Right cardiac atrium (tissue), 5 donors: ENCODE measurements at places on chromosomes 13 and 19. TPM values are rescaled to one million over a fixed set of nuclear protein-coding genes. Genes with fewer than 3 reads are reported as not detected.
A peak's percentile ranks its signal among the peaks of the same experiment; 100 is the strongest.

Gene RAP2A
- total RNA-seq: 18.1 TPM

- DNase-seq: no peak
Observed at GRCh38 chr13:27572234-27572901, 48.0 kb downstream of the LNX2 start.

GRCh38 chr13:106573868-106574267 lies 5.9 kb upstream of the ARGLU1 start:
- DNase-seq: peak; percentile 75

Gene KRTDAP
- total RNA-seq: not detected

DNA sequence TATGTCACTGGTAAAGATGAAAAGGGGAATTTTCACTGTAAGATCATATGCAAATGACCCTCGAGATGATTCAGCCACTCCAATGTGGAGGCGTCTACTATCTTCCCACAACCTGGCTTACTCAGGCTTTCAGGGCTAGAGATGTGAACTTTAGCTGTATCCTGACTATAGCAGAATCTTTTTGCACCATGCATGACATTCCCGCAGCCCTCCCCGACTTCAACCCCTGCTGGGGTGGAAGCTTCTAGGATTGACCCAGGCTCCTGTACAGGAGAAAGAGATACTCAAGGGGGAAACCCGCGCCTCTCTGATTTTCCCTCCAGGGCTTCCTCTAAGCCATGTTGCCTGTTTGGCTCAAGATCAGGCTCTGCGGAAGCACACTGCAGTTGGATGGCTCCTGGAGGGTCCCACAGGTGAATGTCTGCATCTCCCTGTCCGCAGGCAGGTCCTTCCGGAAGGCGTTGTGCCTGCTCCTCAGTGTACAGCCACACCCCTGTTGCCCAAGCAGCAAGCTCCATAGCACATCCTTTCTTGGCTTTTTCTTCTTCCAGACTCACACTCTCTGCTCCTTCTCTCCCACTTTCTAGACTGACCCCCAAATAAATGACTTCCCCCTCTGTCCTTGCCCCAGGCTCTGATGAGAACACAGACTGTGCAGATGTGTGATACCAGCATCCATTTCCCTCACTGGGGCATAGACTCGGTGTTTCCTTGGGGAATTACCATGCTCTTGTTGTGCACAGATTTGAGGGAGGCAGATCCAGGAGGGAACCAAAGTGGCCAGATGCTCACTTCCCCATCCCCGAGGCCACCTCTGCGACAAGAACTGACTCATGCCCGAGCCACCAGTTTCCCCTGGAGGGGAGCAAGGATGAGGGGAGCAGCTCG lies 29.1 kb upstream of the POP4 start:
- no peak for DNase-seq

- DNase-seq: no peak
Observed at GRCh38 chr13:105363261-105364190, 1171.9 kb downstream of the EFNB2 start.

Gene LYPD3
- 0.53 TPM for total RNA-seq

GRCh38 chr13:108702171-108702570 lies 72.8 kb downstream of the MYO16 start:
- no peak for DNase-seq

GRCh38 chr13:26706381-26706780 lies 54.2 kb downstream of the GPR12 start:
- DNase-seq: no peak

DNA sequence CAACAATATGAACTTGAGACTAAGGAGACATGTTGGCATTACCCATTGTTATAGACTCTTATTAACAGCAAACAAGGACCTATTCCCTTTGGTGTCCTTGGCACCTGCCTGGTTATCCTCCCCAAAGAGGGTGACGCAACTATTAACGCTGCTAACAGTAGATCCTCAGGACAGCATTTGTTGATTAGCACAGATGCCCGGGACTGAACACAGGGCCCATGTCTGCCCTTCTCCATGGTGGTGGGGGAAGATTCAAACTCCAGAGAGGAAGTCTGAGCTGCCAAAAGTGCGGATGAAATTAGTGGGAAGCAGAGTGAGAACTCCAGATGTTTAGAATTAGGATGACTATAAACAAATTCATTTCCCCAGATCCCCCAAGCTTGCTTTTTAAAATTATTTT lies 101.2 kb upstream of the RAP2A start:
- DNase-seq: no peak

- no peak for DNase-seq
Observed at GRCh38 chr13:97945342-97945741, 8.1 kb upstream of the IPO5 start.

DNA sequence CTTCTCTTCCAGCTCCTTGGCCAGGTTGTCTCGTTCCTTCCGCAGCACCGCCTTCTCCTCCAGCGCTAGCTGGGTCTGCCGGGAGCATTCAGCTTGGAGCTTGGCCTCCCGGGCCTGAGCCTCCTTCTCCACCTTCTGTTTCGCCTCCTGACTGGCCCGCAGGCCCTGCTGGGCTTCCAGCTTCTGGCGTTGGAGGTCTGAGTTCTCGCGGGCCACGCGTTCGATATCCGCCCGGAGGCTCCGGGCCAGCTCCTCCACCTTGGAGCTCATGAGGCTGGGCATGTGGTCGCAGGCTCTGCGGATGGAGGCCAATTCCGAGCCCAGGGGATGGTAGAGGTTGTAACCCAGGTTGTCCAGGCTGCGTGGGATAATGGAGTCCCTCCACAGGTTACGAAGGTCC lies 11.8 kb downstream of the PLVAP start:
- no peak for DNase-seq

- peak; percentile 83 for DNase-seq
Observed at GRCh38 chr19:29662604-29663404, 2.5 kb upstream of the PLEKHF1 start.

Gene CLEC11A
- total RNA-seq: 10.1 TPM

GRCh38 chr13:42638886-42639285 lies 64.9 kb downstream of the TNFSF11 start:
- no peak for DNase-seq

DNA sequence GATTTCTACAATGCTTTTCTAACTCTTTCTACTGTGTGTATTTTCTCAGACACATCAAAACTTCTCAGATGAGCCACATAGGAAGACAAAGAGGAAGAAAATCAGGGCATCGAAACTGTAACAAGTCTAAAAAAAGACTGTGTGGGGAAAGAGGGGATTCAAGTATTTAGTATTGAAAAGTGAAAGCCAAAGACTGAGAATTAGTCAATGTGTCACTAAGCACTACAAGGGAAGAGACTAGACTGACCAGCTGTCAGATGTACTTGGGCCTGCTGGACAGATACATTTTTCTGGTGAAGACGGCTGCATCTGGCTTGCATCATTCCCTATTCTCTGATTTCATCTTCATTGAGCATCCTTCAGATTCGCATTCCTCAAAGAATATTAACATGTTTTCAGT lies 25.4 kb downstream of the COMMD6 start:
- no peak for DNase-seq

Gene PDCD5
- 113 TPM for total RNA-seq

Gene RASGRP4
- total RNA-seq: 2.2 TPM

Gene SIGLEC8
- total RNA-seq: not detected

Gene TICAM1
- total RNA-seq: 6.7 TPM

DNA sequence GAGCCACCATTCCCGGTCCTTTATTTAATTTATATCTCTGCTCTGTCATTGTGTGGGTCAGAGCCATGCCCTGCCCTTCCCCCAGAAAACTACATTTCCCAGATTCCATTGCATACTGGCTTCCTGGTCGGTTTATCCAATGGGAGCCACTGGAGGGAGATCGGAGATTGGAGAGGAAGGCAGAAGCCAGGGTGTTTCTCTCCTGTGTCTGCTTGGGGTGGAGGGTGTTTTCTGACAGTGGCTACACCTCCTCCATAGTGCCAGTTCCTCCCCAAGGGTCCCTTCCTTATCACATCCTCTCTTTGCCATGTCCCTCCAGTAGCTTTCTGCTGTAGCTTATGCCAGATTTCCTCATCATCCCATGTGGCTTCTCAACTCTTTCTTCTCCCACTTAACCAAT lies 19.0 kb downstream of the OLFM2 start:
- DNase-seq: no peak

Gene SELENOV
- not detected for total RNA-seq

DNA sequence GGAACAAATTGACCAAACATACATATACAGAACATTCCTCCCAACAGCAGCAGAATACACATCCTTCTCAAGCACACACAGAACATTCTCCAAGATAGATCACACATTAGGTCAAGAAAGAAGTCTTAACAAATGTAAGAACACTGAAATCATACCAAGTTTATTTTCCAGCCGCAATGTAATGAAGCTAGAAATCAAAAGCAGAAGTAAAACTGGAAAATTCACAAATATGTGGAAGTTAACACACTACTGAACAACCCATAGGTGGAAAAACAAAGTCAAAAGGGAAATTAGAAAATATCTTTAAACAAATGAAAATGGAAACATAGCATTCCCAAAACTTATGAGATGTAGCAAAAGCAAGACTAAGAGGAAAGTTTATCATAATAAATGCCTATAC lies 692.6 kb downstream of the DIAPH3 start:
- DNase-seq: no peak

- DNase-seq: no peak
Observed at GRCh38 chr13:24022568-24022967, 125.3 kb upstream of the C1QTNF9B start.

- no peak for DNase-seq
Observed at GRCh38 chr13:110722971-110723370, 9.5 kb downstream of the ING1 start.

Gene COX7A1
- total RNA-seq: 2,451 TPM

GRCh38 chr13:41453620-41454019 lies 3.7 kb upstream of the RGCC start:
- no peak for DNase-seq

DNA sequence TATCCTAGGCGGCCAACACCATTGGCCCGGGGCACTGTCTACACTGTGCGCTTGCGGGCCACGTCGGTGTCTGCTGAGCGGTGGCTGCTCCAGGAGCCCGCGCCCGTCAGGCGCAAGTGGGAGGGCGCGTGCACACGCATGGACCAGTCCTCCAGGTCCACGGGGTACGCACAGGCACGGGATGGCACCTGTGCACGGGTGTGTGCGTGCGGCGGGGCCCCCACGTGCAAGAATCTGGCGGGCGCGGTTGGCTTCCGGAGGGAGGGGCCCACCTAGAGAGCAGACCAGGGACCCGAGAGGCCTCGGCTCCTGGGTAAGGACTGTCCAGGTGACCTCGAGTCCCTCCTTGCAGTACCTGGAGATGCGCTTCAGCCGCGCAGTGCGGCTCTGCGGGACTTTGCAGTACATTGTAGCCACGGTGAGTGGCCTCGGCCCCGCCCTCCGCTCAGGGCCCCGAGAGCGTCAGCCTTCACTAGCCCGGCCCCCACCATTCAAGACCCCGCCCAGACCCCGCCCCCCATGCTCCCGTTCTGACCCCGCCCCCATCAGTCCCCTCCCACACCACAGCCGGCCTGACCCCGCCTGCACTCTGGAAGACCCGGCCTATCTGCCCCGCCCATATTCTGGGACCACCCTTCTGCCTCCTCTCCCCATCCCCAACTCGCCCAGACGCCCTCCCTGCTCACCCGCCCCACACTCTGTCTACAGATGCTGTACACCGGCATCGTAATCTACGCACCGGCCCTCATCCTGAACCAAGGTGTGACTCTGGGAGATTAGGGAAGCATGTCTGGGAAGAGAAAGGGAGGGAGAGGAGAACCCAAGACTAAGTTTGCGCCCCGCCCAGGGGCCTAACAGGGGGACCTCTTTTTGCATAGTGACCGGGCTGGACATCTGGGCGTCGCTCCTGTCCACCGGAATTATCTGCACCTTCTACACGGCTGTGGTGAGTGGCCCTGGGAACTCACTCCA lies 2.3 kb downstream of the SLC5A5 start:
- peak; percentile 68 for DNase-seq

DNA sequence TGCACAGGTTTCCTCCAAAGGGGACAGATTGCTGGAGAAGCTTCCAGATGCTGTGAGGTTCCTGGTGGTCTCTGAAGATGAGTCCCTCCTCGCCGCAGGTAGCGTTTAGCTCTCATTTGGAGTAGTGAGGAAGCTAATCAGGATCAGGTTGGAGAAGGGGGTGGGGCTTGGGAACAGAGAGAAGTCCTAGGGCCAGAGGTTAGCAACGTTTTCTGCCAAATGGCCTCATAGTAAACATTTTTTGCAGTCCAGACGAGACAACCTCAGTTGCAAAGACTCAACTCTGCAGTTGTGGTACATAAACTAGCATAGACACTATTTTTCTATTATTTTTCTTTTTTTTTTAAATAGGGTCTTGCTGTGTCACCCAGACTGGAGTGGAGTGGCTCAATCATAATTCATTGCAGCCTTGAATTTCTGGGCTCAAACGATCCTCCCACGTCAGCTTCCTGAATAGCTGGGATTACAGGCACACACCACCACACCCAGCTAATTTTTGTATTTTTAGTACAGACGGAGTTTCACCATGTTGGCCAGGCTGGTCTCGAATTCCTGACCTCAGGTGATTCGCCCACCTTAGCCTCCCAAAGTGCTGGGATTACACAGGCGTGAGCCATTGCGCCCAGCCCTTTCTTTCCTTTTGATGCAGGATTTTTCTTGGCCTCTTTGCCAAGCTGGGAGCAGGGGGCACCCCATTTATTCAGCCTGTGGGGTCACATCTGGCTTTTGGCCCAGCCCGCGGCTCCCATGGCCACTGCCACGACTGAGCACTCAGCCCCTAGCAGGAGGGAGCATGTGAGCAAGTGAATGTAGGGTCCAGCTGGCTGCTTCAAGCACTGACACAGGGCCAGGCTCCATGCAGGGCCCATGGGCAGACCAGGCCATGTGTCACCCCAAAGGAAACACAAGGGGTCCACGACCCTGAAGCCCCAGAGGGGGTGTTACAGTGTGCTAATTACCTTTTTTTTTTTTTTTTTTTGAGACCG lies 34.4 kb upstream of the SIN3B start:
- DNase-seq: no peak

DNA sequence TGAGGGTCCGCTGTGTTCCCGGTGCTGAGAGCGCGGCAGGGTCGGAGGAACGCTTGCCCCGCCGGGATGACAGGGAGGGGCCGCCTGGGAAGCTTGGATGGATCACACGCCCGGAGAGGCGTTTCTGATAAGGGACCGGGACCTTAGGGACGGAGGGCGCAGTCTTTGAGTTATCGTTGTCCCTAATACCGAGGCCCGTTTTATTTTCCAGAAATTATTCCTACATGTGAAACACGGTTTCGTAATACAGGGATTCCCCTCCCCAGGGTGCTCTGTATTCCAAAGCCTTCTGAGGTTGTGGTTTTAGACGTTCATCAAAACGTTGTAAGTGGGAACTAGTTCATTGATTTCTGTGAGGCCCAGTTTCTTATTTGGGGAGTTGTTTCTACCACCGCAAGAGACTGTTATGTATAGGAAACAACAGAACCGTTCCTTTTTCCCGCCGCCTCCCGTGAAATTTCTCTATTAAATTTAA lies 752 bp downstream of the PDCD5 start:
- DNase-seq: no peak

Gene PSG2
- not detected for total RNA-seq

DNA sequence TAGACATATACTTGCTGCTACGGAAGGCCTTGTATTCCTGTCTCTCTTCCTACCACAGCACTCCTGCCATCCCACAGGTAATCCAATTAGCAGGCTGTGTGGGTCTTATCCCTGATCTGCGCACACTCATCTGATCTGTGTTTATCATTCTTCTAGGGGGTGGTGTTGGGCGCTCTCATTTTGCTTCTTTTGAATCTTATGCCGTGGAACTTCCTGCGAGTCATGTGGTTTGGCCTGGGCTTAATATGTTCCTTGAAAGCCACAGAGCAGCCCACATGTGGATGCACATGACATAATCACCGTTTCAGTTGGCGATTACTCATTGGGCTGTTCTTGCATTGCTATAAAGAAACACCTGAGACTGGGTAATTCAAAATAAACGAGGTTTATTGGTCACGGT lies 7.5 kb downstream of the RASA3 start:
- no peak for DNase-seq

GRCh38 chr19:49816590-49816989 lies 1.5 kb upstream of the MED25 start:
- DNase-seq: no peak
